HCT116 (cell line): ENCODE measurements at places on chromosomes 13 and 19. TPM values are rescaled to one million over a fixed set of nuclear protein-coding genes. Genes with fewer than 3 reads are reported as not detected.

GRCh38 chr19:10763828-10764339 is 46.0 kb downstream of the DNM2 start:
- no peak overlapping the region for H3K4me3 ChIP-seq
- H3K4me1 ChIP-seq: peaks cover 46% of the 10 kb centered on the region
- peaks cover 5% of the 10 kb centered on the region for H3K36me3 ChIP-seq
- peak overlapping the region; percentile 20; the same call in 1 of the 2 replicates for H3K27ac ChIP-seq

DNA sequence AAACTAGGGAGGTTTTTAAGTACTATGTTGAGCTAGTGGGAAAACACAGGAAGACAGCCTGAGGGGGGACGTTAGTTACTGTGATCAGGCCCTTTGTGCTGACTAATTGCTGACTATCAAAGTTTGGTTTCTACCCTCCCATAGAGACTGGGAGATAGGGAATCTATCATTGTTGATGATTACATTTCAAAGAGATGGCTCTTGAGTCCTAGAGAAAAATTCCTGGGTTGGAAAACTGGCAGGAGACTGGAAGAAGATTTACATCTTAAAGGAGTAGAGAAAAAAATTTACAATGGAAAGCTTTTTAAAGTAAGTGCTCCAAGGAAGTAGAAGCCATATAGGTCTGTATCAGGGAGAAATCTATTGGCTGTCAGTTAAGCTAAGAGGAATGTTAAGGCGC is 522.0 kb upstream of the KLHL1 start:
- H3K36me3 ChIP-seq: no peaks in the 10 kb centered on the region
- no peaks in the 10 kb centered on the region for H3K4me1 ChIP-seq
- H3K27ac ChIP-seq: no peak overlapping the region
- H3K27me3 ChIP-seq: no peaks in the 10 kb centered on the region
- no peak overlapping the region for H3K4me3 ChIP-seq

GRCh38 chr19:1104311-1105007 is 665 bp downstream of the GPX4 start:
- H3K27ac ChIP-seq: peak overlapping the region; percentile 87
- H3K27me3 ChIP-seq: no peaks in the 10 kb centered on the region
- H3K36me3 ChIP-seq: peaks cover 4% of the 10 kb centered on the region
- DNase-seq: no peak
- H3K4me1 ChIP-seq: peaks cover 68% of the 10 kb centered on the region
- H3K4me3 ChIP-seq: peak overlapping the region; percentile 88

- no peak overlapping the region for H3K27ac ChIP-seq
- no peaks in the 10 kb centered on the region for H3K36me3 ChIP-seq
- H3K4me3 ChIP-seq: no peak overlapping the region
- no peak for DNase-seq
- H3K4me1 ChIP-seq: no peaks in the 10 kb centered on the region
These were observed 148.9 kb upstream of the VSTM2B start for GRCh38 chr19:29376855-29377354.

DNA sequence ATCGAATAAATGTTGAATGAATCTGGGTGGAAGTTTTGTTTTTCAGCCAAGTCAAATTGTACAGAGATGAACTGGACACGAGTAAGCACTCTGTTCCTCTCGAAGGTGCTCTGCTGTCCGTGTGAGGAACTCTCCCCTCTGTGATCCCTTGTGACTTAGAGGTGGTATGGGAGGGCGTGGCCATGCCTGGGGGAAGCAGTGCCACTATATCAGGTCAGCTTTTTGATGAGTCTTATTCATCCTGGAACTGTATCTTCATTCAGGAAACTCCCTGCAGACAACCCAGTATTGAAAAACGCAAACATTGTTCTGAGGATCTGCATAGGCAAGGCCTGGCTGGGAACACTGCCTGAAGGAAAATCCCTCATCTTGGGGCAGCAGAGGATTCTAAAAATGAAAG is 45.7 kb upstream of the FLT1 start:
- H3K4me3 ChIP-seq: no peak overlapping the region
- H3K4me1 ChIP-seq: no peaks in the 10 kb centered on the region
- no peak overlapping the region for H3K27ac ChIP-seq
- no peaks in the 10 kb centered on the region for H3K36me3 ChIP-seq
- DNase-seq: no peak
- no peaks in the 10 kb centered on the region for H3K27me3 ChIP-seq

DNA sequence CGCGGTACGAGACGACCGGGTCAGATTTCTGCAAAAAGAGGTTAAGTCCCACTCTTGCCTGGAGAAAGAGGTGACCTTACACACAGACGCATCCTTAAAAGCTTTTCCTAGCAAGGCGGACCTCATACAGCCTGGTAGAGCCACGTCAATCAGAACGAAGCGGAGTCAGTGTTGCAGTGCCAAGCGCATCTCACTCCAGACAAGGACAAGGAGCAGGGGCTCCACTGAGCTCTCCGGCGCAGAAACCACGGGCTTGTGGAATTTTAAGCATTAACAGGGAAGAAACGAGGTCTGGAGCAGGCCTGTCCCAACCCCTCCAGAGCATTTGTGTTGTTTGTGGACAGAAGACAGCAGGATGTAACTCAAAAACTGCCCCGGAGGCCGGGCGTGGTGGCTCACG is 7.1 kb downstream of the EEF2 start:
- no peaks in the 10 kb centered on the region for H3K27me3 ChIP-seq
- peaks cover 17% of the 10 kb centered on the region; the same call in 1 of the 2 replicates for H3K4me1 ChIP-seq
- no peak overlapping the region for H3K4me3 ChIP-seq
- H3K36me3 ChIP-seq: peaks cover 78% of the 10 kb centered on the region
- no peak for DNase-seq

GRCh38 chr19:54677217-54677616 is 14.4 kb downstream of the LILRB4 start:
- H3K27ac ChIP-seq: no peak overlapping the region
- H3K4me3 ChIP-seq: no peak overlapping the region
- DNase-seq: no peak
- peaks cover 7% of the 10 kb centered on the region; the same call in 1 of the 2 replicates for H3K27me3 ChIP-seq

DNA sequence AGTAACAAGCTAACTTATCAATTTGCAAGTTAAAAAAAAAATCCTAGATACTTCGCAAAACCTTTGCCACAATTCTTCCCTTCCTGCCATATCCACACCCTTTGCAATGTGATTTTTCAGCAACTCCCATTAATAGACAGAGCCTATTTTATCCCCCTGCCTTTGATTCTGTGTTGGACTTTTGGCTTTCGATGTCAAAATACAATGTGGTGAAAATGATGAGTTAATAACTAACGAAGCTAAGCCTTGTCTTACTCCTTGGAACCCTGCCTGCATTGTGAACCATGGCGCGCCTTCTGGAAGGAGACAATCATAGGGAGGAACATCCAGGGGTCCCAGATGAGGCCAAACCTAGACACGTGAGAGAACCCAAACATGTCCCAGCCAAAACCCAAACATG is 6.4 kb downstream of the CYP4F2 start:
- H3K36me3 ChIP-seq: no peaks in the 10 kb centered on the region
- H3K4me3 ChIP-seq: no peak overlapping the region
- no peaks in the 10 kb centered on the region for H3K27me3 ChIP-seq
- no peak for DNase-seq
- no peaks in the 10 kb centered on the region for H3K4me1 ChIP-seq
- H3K27ac ChIP-seq: no peak overlapping the region

- peak overlapping the region; percentile 95 for H3K27ac ChIP-seq
- H3K4me1 ChIP-seq: peaks cover 57% of the 10 kb centered on the region
- H3K27me3 ChIP-seq: no peaks in the 10 kb centered on the region
- no peak for DNase-seq
- peak overlapping the region; percentile 92 for H3K4me3 ChIP-seq
- no peaks in the 10 kb centered on the region for H3K36me3 ChIP-seq
These were observed 1.3 kb downstream of the CSNK1G2 start for GRCh38 chr19:1942078-1942933.

- H3K27me3 ChIP-seq: no peaks in the 10 kb centered on the region
- H3K4me1 ChIP-seq: peaks cover 22% of the 10 kb centered on the region; the same call in 1 of the 2 replicates
- H3K4me3 ChIP-seq: no peak overlapping the region
- H3K27ac ChIP-seq: no peak overlapping the region; the same call in 1 of the 2 replicates
These were observed 4.6 kb downstream of the PPP1R14A start for GRCh38 chr19:38251564-38252051.

DNA sequence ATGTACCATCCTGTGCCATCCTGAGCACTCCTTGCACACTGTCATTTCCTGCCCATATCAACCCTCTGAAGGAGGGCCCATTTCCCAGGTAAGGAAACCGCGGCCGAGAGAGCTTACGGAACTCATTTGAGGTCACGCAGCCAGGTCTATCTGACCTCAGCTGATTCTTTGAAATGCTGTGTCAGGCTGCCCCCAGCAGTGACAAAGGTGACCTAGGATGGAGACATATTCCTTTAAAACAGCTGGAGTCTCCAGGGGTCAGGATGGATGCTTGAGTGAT is 42.2 kb upstream of the VSTM2B start:
- DNase-seq: no peak
- peaks cover 4% of the 10 kb centered on the region; the same call in 1 of the 2 replicates for H3K27me3 ChIP-seq
- no peaks in the 10 kb centered on the region for H3K4me1 ChIP-seq
- no peak overlapping the region for H3K4me3 ChIP-seq

DNA sequence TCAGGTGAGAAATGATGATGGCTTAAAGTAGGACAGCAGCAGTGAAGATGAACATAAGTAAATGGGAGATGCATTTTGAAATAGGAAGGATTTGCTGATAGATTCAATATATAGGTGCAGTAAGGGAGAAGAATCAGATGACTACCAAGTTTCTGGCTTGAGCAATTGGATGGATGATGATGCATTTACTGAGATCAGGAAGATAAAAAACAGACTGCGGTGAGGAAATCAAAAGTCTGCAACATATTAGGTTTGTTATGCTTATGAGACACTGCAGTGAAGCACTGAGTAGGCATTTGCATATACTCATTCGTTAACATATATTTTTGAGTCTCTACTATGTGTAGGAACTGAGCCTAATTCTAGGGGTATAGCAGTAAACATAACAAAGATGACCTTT is 184.2 kb downstream of the LACC1 start:
- no peaks in the 10 kb centered on the region for H3K27me3 ChIP-seq
- DNase-seq: no peak
- H3K36me3 ChIP-seq: no peaks in the 10 kb centered on the region
- H3K4me3 ChIP-seq: no peak overlapping the region
- H3K4me1 ChIP-seq: no peaks in the 10 kb centered on the region
- H3K27ac ChIP-seq: no peak overlapping the region

DNA sequence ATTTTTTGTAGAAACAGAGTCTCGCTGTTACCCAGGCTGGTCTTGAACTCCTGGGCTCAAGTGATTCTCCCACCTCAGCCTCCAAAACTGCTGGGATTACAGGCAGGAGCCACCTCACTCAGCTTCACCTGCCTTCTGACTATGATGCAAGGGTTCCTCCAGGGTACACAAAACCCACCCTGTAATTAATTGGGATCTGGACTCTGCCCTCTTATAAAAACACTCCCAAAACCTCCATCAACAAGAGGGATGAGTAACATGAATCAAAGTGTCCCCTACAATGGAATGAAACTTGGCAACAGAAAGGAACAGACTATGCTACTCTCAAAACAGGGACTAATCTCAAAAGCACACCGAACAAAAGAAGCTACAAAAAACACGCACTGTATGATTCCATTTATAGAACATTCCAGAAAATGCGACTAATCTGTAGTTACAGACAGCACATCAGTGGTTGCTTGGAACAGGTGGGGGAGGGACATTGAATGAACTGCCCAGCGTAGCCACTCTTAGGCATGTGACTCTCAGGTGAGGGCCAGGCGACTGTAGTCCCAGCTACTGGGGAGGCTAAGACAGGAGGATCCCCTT is 3.2 kb upstream of the PRR36 start:
- no peaks in the 10 kb centered on the region for H3K36me3 ChIP-seq
- H3K4me3 ChIP-seq: no peak overlapping the region
- H3K27ac ChIP-seq: no peak overlapping the region
- DNase-seq: no peak
- H3K27me3 ChIP-seq: no peaks in the 10 kb centered on the region

GRCh38 chr13:54628383-54628782 is 1599.8 kb downstream of the OLFM4 start:
- no peak for DNase-seq
- H3K27me3 ChIP-seq: no peaks in the 10 kb centered on the region
- no peaks in the 10 kb centered on the region for H3K4me1 ChIP-seq
- no peak overlapping the region for H3K4me3 ChIP-seq
- no peak overlapping the region for H3K27ac ChIP-seq

GPR18 gene
- total RNA-seq: not detected

CNFN gene
- 13.9 TPM for total RNA-seq

CEACAM8 gene
- total RNA-seq: not detected

IFI30 gene
- 64.6 TPM for total RNA-seq

FPR1 gene
- not detected for total RNA-seq

NLRP4 gene
- total RNA-seq: 0.52 TPM

MAP4K1 gene
- 9.1 TPM for total RNA-seq

PPFIA3 gene
- 28.1 TPM for total RNA-seq

KLK10 gene
- 33.6 TPM for total RNA-seq

MEF2B gene
- 7.9 TPM for total RNA-seq

PROZ gene
- not detected for total RNA-seq
